ENCODE measurements at places on chromosomes 16 and 17.

DNA sequence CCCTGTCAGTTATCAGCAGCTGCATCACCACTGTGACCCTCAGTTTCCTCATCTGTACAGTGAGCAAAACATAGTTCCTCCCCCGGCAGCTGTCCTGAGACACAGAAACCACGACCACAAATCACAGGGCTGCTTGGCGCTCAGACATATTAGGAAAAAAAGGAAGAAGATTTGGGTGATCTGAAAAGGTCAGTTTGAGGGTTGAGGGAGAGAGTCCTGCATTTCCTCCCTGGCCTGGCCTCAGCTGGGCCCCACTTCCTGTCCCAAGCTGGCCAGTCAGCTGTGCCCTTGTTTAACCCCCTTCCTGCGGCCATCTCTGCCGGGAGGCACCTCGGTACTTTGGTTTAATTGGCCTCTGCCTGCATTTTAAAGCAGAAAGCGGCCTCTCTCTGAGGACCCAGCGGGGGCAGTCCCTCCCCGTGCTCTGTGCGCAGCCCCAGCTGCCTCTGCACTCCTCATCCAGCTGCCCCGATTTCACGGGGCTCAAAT lies 24.0 kb upstream of the CIBAR2 start:
- DNase-seq: no peak

GRCh38 chr17:65332375-65332774 lies 195.2 kb downstream of the RGS9 start:
- DNase-seq: no peak

DNA sequence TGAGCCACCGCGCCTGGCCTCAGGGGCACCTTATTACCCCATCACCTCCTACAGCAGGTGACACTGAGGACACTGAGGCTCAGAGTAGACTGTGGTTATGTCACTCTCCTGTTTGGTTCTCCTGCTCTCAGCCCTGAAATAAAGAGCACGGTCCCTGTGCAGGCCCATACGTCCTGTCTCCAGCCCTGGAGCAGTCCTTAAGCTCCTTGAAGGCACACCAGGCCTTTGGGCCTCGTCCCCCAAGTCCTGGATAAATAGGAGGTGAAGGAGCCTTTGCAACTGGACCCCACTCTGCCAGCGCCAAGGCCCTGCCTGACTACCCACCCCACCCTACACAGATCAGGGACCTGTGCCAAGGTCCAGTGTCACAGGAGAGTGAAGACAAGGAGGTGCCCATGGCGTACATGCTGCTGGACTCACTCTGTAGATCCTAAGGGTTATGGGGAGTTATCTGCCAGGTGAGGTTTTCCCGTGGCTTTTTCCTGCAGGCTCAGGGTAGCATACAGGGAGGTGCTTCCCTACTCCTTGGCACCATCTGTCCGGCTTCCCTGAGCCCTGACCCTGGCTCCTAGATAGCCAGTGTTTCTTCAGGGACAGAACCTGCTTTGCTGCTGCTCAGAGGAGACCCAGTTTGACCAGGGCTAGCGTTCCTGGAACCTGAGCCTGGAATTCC lies 253.2 kb downstream of the SEC14L1 start:
- no peak for DNase-seq

DNA sequence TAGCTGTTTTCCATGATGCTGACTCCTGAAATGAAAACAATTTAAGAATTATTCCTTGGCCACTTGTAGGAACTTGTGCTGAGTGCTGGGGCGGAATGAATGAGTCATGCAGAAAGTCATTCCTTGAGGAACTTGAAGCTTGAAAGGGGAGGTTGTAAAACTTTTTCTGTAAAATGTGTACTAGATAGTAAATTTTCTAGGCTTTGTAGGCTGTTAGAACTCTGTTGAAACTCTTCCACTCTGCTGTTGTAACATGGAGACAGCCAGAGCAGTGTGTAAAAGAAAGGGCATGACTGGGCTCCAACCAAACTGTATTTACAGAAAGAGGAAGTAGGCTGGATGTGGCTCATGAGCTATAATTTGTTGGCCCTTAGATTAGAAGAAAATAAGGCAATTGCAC lies 46.1 kb downstream of the ABCA8 start:
- DNase-seq: no peak

DNA sequence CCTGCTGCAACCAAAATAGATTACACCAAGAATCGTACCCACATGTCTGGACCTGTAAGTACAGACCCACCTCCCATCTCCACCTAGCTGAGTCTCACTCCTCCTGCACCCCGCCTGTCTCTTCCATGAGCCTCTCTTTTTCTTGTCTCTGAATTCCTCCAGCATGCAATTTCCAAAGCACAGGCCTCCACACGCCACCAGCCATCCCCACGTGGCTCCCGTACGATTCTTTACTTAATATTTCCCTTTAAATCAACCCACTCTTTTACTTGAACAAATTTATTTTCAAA lies 1.2 kb downstream of the RPH3AL start:
- DNase-seq: no peak

DNA sequence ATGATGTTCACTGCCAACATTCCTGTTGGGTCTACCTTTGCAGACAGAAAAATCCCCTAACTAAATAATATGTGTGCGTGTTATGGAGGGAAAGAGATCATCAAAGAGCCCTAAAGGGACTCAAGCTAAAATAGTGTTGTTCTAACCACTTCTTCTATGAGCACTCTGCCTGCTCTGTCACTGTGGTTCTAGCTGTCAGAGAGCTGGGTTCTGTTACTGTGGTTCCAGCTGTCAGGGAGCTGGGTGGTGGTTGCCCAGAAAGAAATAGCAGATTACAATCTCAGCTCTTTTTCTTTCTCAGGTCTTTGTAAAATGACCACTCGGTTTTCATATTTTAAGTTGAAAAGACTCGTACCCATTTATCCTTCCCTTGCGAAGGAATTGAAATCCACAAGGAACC lies 176.3 kb downstream of the HS3ST3A1 start:
- DNase-seq: no peak

DNA sequence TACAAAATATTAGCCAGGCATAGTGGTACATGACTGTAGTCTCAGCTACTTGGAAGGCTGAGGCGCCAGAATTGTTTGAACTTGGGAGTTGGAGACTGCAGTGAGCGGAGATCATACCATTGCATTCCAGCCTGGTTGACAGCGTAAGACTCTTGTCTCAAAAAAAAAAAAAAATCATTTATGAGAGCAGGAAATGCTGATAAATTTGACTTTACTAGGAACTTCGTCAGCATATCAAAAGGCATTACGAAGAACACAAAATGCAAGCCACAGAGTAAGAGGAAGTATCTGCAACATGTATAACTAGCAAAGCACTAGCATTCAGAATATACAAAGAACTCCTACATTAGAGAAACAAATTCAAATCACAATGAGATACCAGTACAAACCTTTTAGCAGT lies 279.3 kb downstream of the ZFHX3 start:
- DNase-seq: no peak

GRCh38 chr17:76843703-76844484 lies 24.3 kb upstream of the MGAT5B start:
- DNase-seq: no peak

GRCh38 chr17:64107500-64108236 lies 22.3 kb downstream of the ERN1 start:
- no peak for DNase-seq

All from C1 segment of cervical spinal cord (tissue), 14 donors.